ENCODE measurements at places on chromosomes 4 and X.

- DNase-seq, result no peak
These were observed 173.6 kb upstream of the MED14 start for GRCh38 chrX:40908857-40909475.

GRCh38 chr4:180304321-180304720 is 1938.9 kb upstream of the TENM3 start:
- no peak for DNase-seq

GRCh38 chr4:6116696-6117285 is 83.6 kb downstream of the JAKMIP1 start:
- no peak for DNase-seq

DNA sequence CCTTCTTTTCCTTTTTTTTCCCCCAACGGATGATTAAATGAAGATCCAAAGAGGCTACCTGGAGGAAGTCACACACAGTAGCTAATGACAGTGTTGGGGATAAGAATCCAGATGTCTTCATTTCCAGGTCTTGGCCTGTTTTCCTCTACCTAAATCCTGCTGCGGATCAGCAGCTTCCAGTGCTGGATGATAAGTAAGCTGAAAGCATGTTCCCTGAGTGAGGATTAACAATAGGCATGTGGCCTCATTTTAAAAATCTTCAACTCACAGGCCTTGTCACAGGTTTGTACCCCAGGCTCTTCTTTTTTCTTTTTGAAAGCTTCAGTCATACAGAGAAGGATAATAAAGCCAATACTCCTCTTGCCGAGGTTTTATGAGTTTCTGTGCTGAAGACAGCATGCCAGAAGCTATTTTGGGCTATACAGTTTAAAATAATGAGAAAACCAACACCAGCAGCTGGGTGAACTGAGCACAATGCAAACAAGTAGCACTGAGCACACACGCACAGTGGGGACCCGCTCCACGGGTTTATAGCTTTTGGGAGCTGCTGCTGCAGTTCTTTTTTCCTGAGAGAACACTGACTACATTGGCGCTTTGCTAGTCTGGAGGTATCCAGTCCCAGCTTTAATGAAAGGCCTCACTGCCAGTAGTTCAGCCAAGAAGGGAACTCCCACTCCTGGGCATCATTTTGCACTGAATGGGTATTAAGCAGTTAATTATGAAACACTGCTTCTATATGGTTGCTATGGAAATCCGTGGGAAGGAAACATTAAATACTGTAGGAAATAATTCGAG is 184.2 kb upstream of the CTSO start:
- no peak for DNase-seq

GRCh38 chr4:51884606-51885005 is 41.7 kb downstream of the DCUN1D4 start:
- no peak for DNase-seq

GRCh38 chr4:180521181-180521580 is 1722.0 kb upstream of the TENM3 start:
- no peak for DNase-seq

DNA sequence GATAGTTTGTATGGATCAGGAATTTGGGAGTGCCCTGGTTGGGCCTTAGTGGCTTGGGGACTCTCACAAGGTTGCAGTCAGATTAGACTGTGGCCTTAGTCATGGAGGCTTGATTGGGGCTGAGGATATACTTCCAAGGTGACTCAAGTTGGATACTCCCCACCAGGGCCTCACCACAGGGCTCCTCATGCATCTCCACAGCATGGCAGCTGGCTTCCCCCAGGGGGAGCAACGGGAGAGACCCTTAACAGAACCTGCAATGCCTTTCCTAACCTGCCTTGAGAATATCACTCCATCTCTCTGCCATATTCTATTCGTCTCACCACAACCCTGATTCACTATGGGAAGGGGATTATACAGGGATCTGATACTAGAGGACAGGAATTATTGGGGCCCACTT is 161.9 kb downstream of the RELL1 start:
- no peak for DNase-seq

DNA sequence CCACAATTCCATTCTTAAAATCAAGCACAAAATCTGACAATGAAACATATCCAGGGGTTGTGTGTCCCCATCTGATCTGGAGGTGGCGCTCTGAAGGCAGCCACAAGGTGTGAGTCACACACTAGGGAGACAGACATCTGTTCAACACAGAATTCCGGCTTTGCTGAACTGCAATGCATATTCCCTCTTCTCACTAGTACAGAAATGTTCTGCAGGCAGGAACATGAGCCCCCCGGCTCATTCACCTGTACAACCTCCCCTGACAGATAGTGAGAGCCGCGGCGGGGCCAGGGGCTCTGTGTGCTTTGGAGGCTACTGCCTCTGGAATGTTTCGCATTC is 41.9 kb downstream of the WDR1 start:
- no peak for DNase-seq

DNA sequence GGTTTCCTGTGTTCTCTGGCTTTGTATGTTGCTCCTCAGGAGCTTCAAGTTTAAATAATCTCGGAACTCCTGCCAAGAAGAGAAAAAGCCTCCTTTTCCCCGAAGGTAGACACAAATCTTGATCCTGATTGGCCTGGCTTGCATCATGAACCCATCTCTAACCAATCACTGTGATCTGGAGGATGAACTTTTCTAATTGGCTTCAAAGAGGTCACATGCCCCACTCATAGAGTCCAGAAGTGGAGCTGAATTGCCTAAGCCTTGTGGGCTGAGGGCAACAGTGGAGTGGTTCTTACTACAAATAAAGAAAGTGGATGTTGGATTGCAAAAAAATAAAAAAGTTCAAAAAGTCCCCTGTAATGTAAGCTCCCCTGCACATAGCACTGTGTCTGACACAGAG is 245.9 kb downstream of the MID1IP1 start:
- no peak for DNase-seq

- DNase-seq, result no peak
These were observed 124.1 kb upstream of the PDHA2 start for GRCh38 chr4:95715830-95716229.

GRCh38 chrX:154352466-154352865 is 22.0 kb downstream of the FLNA start:
- DNase-seq, result no peak

- no peak for DNase-seq
These were observed 130.1 kb downstream of the CEP135 start for GRCh38 chr4:56078866-56079265.

- no peak for DNase-seq
These were observed 793.6 kb upstream of the INTU start for GRCh38 chr4:126838941-126839679.

DNA sequence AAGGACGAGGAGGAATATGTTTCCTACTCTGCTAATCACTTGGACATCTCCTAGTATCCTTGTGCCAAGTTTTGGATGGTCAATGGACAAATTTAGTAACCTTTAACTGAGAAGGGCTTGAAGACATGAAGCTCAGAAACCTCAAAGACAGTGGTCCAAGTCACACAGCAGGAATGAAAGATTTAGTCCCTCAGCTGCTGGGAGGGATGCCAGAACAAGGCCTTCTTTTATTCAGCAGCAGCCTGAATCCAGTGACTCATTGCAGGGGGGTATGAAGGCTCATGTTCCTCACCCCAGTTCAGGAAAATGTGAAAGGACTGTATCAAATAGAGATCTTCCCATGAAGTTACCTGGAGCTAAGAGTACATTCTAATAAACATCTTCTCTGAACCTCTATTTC is 214.9 kb upstream of the UGT8 start:
- DNase-seq, result no peak

- DNase-seq, result no peak
These were observed 39.9 kb downstream of the TXLNG start for GRCh38 chrX:16826207-16826606.

DNA sequence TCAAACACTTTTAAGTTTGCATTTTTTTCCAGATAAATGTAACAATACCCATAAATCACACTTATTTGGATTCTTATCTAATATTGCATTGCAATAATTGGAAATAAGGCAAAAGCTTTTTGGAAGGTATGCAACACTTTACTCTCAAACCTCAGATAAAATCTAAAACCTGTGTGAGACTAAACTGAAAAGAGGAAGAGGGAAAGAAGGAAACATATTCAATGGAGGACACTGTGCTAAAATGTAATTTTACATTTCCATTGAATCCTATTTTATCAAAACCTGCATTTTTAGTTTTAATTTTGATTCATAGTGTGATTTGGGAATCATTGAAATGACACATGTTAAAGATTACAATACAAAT is 99.4 kb downstream of the HPGD start:
- no peak for DNase-seq

- DNase-seq, result no peak
These were observed 195.7 kb downstream of the ARHGAP10 start for GRCh38 chr4:147927377-147928137.

GRCh38 chr4:124631760-124632159 is 80.8 kb downstream of the ANKRD50 start:
- DNase-seq, result no peak

DNA sequence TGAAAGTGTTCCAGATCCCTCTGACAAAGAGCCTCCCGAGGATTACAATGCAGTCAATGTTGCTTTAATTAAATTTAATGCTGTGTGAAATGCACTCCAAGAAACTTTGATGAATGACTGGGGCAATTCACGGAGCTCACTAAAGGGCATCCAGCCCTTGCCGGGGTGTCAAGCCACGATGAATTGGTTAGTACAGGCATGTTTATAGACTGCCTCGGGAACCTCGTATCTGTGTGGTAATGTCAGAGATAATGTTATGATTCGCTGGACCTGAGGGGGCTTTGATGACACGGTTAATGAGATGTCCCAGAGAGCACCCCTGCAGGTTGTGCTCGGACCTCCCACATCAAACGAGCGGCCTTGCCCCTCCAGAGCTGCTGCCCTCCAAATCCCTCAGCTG is 428.8 kb downstream of the NKX6-1 start:
- DNase-seq, result no peak

- no peak for DNase-seq
These were observed 21.1 kb downstream of the AIFM1 start for GRCh38 chrX:130144509-130144908.

DNA sequence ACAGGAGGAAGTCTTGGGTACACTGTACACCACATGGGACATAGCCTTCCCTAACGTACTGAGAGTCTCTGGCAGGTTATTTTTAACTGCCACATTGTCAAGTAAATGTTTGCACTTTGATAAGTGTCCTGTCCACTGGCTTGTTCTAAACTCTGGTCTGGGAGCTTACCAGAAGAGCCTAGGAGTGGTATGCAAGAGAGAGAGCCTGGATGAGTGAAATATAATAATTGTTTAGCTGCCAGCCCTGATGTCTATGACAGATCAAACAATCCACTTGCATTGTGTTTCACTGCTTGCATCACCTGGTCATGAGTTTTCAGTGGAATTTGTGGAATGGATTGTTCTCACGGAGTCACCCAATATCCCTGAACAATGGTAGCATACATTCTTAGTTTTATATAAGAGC is 91.6 kb downstream of the SHROOM3 start:
- DNase-seq, result no peak

- no peak for DNase-seq
These were observed 6.9 kb upstream of the XAGE2 start for GRCh38 chrX:52361941-52362340.

- no peak for DNase-seq
These were observed 687.2 kb upstream of the CPEB2 start for GRCh38 chr4:14315129-14315528.

DNA sequence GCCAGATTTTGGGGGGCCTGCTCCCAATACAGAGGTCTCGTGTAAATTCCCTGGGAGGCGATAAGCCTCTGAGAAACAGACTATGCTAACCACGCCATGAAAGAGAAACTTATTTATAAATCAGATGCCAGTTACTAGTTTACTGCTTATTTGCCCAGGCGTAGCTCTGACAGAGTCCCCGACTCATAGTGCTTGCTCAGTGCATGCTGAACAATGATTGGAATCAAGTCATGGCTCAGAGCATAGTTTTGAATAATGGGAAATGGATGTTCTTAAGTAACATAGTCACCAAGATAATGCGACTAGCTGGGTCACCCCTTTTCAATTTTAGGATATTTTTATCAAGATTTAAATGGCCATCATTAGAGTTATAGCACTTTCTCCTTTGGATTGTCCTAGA is 39.9 kb downstream of the HTT start:
- no peak for DNase-seq

GRCh38 chr4:128346054-128346716 is 58.6 kb upstream of the PGRMC2 start:
- DNase-seq, result no peak

GRCh38 chr4:13478707-13479106 is 5.4 kb downstream of the RAB28 start:
- no peak for DNase-seq

- no peak for DNase-seq
These were observed 68.7 kb upstream of the ADAD1 start for GRCh38 chr4:122309988-122310626.

DNA sequence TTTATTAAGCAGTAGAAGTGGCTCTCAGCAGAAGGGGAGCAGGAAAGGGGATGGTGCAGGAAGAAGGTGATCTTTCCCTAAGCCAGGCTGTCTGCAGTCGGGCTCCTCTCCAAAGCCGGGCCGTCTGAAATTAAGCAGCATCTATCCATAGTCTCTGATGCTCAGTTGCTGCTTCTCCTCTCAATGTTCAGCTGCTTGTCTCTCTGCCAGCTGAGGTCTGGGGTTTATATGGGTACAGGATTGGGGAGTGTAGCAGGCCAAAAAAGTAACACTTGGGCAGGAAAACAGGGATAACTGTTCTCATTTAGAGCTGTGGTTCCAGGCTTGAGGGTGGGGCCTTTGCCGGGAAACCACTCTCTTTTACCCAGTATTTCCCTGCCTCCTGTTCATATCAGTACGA is 39.2 kb upstream of the CCKAR start:
- DNase-seq, result no peak

GRCh38 chr4:21517126-21517859 is 431.3 kb downstream of the KCNIP4 start:
- no peak for DNase-seq

DNA sequence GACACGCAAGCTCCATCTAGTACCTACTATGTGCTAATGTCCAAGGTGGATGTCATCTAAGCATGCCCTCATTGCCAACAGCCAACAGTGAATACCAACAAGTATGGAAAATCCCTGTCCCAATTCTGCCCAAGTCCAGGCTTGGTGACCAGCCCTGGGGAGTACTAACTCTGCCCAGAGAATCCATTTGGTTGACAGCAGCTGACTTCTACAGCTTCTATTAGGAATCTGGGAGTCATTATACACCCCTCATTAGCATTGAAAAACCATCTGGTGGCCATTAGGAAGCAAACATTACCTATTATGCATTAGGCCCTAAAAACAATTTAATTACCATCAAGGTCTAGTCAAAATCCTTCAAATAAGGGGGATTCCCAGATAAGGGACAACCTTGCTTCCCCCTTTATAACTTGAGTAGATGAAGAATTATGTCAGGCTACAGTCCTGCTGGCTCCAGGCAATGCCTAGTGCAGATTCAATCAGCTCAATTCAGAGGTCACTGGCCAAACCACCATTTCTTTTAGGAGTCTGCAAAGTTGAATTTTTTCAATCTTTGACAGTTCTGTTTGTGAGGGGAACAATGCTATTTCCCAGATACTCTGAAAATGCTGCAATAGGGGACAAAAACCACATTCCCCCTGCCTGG is 228.0 kb upstream of the LDB2 start:
- DNase-seq, result no peak

GRCh38 chr4:6730603-6731317 is 14.8 kb downstream of the BLOC1S4 start:
- DNase-seq, result no peak

- no peak for DNase-seq
These were observed 31.5 kb upstream of the ELF2 start for GRCh38 chr4:139208404-139208945.

- DNase-seq, result no peak
These were observed 28.1 kb downstream of the SMIM43 start for GRCh38 chr4:121736735-121737351.

Measured in GM12892 (cell line).